ENCODE measurements at places on chromosomes 2 and 18. TPM values are rescaled to one million over a fixed set of nuclear protein-coding genes. Genes with fewer than 3 reads are reported as not detected.

GALNT13 gene
- 0.21 TPM for total RNA-seq

UGGT1 gene
- total RNA-seq = 44.4 TPM

MRPL30 gene
- 21.5 TPM for total RNA-seq

COL4A3 gene
- 2.4 TPM for total RNA-seq

BIN1 gene
- total RNA-seq = 43.9 TPM

POMC gene
- 2.3 TPM for total RNA-seq

KCNG2 gene
- 0.10 TPM for total RNA-seq

FNDC4 gene
- 0.10 TPM for total RNA-seq

GKN1 gene
- total RNA-seq = 0.31 TPM

KIAA2012 gene
- total RNA-seq = not detected

Data from mononuclear cell (primary cell).